ENCODE measurements at places on chromosomes 7 and 10.

DNA sequence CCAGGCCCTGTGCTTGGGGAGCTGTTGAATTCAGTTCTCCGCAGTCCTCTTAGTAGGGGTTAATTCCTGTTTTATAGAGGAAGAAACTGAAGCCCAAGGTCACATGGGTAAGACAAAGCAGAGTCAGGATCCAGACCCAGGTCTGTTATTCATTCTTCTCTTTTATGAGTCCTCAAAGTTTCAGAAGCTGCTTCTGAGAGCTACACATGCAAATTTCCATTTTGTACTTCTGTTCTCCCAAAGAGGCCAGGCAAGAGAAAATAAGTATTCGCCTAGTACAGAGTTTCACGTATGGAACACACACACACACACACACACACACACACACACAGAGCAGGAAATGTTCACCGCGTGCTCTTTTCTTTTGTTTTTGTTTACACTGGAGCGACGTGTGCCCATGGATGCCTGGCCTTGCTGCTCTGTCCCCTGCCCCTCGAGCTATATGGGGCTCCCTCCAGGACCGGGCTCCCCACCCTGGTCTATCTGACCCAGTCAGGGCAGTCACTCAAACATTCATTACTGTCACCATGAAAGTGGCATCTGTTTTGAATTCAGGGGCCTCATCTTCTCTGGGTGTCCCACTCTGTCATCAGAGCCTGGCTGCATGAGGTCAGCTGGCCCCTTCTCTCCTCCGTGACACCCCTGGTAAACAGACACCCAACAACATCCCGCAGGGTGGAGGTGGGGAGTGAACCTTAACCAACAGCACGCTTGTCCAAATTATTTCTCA lies 84.4 kb downstream of the TNS3 start:
- no peak for DNase-seq

- DNase-seq: no peak
Observed at GRCh38 chr10:69215405-69216171, 4.5 kb upstream of the HKDC1 start.

GRCh38 chr10:5534880-5535856 lies 10.4 kb downstream of the CALML3 start:
- no peak for DNase-seq

DNA sequence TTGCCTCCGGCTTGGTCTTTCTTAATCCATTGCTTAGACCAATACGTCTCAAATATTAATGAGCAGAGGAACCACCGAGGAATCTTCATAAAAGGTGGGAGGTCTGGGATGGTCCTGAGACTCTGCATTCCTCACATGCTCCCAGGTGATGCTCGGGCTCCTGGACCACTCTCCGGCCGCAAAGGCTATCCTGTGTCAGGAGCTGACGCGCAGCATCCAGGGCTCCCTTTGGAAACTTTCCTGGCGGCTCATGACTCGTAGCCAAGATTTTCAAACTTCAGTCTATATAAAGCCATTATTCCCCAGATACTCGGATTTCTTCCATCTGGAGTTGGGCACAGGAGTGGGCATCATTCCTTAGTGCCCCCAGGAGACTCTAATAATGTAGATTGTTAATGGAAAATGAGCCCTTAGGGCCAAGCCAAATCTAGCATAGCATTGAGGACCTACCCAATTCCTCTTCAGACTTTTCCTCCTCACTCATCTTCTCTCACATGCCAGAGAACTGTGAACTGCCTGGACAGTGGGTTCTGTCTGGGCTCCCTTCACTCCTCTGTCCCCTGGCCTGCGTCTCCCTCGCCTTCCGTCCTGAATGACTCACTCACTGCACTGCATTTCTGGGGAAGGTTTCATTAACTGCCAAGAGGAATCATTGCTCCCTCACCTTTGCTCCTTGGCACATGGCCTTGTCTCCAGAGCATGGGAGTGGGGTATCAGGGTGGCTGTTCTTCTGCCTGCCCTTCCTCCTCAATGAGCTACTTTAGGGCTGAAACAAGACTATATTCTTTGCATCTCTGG lies 89.3 kb downstream of the MKI67 start:
- no peak for DNase-seq

GRCh38 chr7:122748195-122748594 lies 45.5 kb upstream of the RNF148 start:
- no peak for DNase-seq

GRCh38 chr10:44970812-44971395 lies 7.7 kb downstream of the DEPP1 start:
- DNase-seq: no peak

DNA sequence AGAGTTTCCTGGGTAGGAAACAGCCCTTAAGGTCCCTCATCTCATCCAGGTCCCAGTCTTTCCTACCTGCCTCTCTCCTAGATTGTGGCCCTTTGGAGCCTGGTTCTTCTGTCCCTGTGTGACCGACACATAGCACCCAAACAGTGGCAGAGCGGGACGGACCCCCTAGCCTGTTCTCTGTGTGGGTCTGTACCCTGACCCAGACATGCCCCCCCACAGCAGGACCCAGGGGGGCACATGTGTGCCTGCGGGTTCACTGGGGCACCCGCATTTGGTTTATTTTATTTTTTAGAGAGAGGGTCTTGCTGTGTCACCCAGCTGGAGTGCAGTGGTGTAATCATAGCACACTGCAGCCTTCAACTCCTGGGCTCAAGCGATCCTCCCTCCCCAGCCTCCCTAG lies 11.5 kb downstream of the LIMK1 start:
- DNase-seq: no peak

DNA sequence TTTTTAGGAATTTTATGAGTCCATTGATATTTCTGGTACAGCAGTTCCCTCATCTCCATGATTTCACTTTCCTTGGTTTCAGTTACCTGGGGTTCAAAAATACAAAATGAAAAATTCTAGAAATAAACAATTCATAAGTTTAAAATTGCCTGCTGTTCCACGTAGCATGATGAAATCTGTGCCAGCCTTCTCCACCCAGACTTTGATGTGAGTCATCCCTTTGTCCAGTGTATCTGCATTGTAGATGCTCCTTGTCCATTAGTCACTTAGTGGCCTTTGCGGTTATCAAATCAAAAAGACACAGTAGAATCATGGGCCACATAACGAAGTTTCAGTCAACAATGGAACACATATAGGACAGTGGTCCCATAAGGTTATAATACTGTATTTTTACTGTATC lies 286.9 kb downstream of the PTEN start:
- DNase-seq: no peak

DNA sequence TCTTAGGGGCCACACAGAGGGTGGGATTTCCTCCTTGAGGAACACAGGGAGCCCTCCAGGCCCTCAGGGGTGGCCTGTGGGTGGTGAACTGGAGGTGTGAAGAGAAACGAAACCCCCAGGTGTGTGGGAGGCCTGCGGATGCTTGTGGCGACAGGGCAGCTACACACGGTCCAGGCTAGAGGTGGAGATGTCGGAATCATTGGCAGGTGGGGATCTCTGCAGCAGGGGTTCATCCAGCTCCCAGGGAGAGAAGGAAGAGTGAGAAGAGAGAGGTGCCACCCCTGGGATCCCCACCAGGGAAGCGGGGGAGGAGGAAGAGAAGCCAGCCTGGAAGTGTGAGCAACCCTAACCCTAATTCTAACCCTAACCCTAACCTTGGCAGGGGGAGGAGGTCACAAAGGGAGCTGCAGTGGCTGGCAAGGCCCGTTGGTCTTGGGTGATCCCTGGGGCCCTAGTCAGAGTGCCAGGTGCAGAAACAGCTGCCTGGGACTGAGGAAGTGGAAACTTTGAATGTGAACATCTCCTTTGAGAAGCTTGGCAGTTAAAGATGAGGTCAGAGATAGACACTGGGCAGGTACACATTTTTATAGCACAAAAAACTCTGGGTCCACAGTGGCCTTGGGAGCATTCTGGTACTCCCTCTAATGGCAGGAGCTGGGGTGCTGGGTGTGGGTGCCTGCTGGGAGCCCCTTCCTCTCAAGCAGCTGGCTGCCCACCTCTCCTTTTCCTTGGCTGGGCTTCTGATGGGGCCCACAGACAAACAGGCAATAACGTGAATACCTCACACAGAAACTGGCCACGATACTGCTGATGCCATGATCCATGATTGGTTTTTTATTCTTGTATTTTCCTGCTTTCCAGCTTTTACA lies 6.8 kb upstream of the AEBP1 start:
- no peak for DNase-seq

DNA sequence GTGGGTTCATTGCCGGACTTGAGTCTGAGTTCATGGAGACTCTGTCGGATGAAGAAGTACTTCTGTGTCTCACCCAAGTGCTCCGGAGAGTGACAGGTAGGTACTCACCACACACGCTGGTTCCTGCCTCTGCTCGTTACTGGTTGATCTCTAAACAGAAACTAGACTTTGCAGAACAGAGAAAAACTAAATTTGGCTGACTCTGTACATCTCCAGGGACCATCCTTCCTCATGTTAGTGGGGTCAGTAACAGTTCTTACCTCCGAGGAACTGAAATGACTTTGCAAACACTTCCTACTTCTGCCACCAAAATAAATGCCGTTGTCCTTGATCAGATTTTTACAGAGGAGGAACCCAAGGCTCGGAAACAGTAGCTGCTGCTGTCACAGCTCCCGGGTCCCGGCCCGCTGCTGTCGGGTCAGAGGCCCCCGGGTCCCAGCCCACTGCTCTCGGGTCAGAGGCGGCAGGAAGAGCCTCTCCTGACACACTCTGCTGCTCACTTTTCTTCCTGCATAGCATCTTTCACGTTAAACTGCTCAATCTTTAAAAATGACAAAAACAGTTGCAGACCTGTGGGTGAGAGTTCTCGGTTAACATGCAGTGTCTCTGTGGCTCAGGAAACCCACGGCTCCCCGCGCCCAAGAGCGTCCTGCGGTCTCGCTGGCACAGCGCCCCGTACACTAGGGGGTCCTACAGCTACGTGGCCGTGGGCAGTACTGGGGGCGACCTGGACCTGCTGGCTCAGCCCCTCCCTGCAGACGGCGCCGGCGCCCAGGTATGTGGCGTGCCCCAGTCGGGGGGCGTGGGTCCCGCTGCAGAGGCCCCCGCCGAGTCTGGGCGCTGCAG lies 4.8 kb upstream of the MTG1 start:
- no peak for DNase-seq

- no peak for DNase-seq
Observed at GRCh38 chr7:115005251-115005650, 83.4 kb downstream of the MDFIC start.

DNA sequence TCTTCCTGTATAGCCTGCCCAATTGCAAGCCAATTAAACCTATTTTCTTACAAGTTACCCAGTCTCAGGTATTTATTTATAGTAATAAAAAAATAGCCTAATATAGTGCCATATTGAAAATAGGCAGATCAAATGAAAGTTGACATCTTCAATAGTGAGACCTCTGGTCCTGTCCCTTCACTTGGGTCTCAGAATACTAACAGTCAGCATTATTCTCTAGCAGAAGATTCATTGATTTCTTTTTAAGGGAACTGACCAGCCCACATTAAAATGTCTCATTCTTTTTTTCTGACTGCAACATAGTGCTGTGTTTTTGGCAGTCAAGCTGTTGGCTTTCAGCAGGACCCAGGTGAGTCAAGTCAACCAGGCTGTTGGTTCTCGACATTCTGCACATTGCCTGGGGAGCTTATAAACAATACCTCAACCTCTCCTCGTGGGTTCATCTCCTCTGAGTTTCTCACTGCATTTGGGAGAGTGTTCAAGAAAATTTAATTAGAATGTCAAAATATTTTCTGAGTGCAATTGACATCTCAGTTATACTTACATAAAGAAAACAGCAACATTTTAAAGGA lies 109.8 kb downstream of the MKX start:
- DNase-seq: no peak

- no peak for DNase-seq
Observed at GRCh38 chr10:65684896-65685295, 1240.9 kb upstream of the LRRTM3 start.

DNA sequence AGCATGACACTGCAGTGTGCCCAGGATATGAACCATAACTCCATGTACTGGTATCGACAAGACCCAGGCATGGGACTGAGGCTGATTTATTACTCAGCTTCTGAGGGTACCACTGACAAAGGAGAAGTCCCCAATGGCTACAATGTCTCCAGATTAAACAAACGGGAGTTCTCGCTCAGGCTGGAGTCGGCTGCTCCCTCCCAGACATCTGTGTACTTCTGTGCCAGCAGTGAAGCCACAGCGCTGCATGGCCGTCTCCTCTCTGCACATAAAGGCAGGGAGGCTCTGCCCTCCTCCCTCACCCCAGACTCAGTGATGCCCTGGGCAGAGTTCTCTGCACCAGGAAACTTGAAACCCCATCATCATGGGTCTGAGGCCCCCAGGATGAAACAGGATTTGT lies 70.7 kb upstream of the PRSS58 start:
- no peak for DNase-seq

DNA sequence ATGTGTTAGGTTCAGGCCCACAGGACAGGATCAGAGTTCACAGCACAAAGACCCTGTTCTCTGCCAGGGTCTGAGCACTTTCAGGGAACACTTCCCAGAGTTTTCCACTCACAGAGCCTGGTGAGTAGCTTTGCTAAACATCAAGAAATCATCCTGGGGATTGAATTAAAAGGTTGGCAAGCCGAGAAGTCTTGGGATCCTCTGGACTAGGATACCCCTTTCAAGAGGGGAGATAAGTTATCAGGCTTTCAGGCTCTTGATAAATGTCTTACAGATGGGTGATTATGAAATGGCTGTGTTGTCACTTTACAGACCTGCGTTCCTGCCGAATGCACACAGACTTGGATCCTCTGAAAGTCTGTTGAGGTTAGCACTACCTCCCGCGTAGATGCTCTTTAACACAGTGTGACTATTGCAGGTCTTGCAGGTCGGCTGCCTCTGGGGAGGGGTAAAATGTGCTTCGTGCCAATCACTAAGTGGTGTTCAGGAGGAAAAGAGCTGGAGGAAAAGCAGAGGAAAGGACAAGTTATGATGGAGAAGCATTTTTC lies 473.5 kb upstream of the AKR1E2 start:
- DNase-seq: no peak

Measured in H4 (cell line).